ENCODE measurements at places on chromosomes 5 and 9. TPM values are rescaled to one million over a fixed set of nuclear protein-coding genes. Genes with fewer than 3 reads are reported as not detected.
A peak's percentile ranks its signal among the peaks of the same experiment; 100 is the strongest.

Gene ISL1
- 0.13 TPM for total RNA-seq

Gene STKLD1
- 0.57 TPM for total RNA-seq

Gene IL13
- not detected for total RNA-seq

Gene SPINK6
- not detected for total RNA-seq

Gene OMD
- not detected for total RNA-seq

Gene PHYHD1
- total RNA-seq = 22.2 TPM

Gene SPAAR
- not detected for total RNA-seq

DNA sequence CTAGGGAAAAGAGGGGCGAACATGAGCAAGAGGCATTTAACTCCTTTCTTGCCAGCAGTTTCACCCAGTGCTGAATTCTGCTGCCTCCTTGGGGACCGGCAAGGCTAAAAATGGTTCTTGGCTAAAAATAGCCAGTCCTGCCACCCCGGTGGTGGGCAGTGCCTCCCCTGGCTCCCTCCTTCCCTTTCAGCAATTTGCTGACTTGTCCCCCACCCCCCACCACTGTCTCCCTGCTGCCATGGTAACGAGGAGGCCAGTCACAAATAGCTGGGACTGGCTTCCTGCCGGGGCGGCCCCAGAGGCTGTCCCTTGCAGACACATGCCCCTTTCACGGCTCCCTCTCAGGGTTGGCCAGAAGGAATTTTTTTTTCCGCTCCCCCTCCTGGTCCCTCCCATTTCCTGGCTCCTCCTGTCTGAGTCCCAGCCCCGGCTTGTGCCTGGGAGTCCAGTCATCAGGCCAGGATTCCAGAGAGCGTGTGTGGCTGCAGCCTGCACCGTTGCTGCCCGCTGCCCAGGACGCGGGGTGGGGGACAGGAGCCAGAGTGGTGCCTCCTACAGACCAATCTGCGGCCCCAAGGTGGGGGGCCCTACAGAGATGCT is 130.3 kb downstream of the RGS3 start:
- peaks cover 3% of the 10 kb centered on the region for H3K4me1 ChIP-seq
- peak; percentile 99 for DNase-seq
- H3K4me3 ChIP-seq = peak overlapping the region; percentile 72
- H3K27me3 ChIP-seq = no peaks in the 10 kb centered on the region
- peaks cover 27% of the 10 kb centered on the region for H3K36me3 ChIP-seq

DNA sequence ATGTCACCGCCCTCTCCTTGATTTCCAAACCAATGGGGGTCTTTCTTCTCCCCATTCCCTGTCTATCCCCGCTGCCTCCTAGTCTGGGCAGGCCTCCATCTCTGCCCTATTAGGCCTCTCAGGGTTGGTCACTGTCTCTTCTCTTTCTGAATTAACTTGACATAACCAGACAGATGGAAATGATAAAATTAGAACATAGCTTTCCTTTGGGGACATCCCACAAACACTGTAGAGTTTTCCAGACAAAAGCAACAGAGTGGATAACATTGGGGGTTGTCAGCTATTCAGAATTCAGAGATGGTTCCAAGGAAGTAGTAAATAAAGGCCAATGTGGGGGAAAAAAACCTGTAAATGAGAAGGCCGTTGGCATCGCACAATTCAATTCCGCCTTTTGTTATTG is 24.7 kb downstream of the LHX6 start:
- peaks cover 12% of the 10 kb centered on the region for H3K4me1 ChIP-seq
- H3K27ac ChIP-seq = no peak overlapping the region
- no peaks in the 10 kb centered on the region for H3K36me3 ChIP-seq
- H3K27me3 ChIP-seq = no peaks in the 10 kb centered on the region

- H3K4me3 ChIP-seq = no peak overlapping the region
- no peaks in the 10 kb centered on the region for H3K4me1 ChIP-seq
- no peak for DNase-seq
Measured at GRCh38 chr9:123111427-123112014, 78.1 kb downstream of the GPR21 start.

- no peaks in the 10 kb centered on the region for H3K27me3 ChIP-seq
- no peak overlapping the region for H3K27ac ChIP-seq
- no peak overlapping the region for H3K4me3 ChIP-seq
Measured at GRCh38 chr5:96952974-96953730, 17.3 kb downstream of the LNPEP start.

GRCh38 chr5:14229181-14229580 is 86.0 kb downstream of the TRIO start:
- no peak for DNase-seq
- H3K36me3 ChIP-seq = no peaks in the 10 kb centered on the region
- no peak overlapping the region for H3K27ac ChIP-seq

- H3K4me3 ChIP-seq = no peak overlapping the region
- H3K27ac ChIP-seq = no peak overlapping the region
- H3K27me3 ChIP-seq = no peaks in the 10 kb centered on the region
Measured at GRCh38 chr9:111644195-111644772, 13.2 kb downstream of the DNAJC25 start.

All from H9 (cell line).